ENCODE measurements at places on chromosomes 12 and 14. TPM values are rescaled to one million over a fixed set of nuclear protein-coding genes. Genes with fewer than 3 reads are reported as not detected.
A peak's percentile ranks its signal among the peaks of the same experiment; 100 is the strongest.

Gene TMEM179
- not detected for total RNA-seq

Gene ABCC9
- 3.0 TPM for total RNA-seq

- ATAC-seq = no peak
Measured at GRCh38 chr12:132833341-132833740, 4.7 kb upstream of the GOLGA3 start.

DNA sequence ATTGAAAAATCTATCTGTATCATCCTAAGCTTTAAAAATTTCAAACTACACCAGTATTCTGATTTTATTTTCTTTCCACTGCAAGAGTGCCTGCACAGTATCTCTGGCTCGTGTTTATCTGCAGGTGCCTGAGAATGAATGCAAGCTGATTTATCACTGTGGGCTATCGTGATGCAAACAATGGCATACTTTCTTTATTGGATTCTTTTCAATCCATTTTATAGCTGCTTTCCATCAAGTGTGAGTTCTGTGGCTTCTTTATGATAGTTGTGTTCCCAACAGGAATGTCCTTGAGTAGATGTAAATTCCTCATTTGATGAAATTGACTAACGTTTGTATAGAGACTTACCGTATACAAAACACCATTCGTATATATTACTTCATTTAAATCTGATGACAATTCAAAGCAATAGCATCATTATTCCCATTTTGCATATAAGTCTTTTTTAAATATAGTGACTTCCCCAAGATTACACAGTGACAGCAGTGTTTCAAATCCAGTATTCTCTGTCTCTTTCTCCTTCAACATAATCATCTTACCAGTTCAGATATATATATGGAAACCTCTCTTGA lies 160.3 kb upstream of the ABCD2 start:
- ATAC-seq = no peak

DNA sequence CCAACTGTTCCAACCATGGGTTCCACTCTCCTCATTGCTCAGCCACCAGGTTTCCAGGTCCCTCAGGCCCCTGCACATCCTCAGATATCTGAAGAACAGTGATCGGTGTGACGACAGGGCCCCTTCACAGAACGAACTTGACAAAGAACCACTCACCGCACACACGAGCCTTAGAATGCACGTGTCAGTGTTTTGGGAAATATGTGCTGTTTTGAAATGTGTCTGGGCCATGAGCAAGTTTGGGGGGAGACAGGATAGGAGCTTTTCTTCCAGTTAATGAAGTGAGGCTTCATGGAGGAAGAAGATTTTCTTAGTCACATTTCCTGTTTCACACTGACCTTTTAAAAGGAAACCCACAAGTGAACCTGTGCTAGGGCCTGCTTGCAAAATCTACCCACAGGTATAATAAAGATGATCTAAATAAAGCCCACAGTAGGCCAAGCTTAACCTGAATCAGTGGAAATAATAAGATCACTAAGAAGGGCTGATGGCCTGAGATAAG lies 58.6 kb downstream of the ZFP36L1 start:
- peak; percentile 13 for ATAC-seq

DNA sequence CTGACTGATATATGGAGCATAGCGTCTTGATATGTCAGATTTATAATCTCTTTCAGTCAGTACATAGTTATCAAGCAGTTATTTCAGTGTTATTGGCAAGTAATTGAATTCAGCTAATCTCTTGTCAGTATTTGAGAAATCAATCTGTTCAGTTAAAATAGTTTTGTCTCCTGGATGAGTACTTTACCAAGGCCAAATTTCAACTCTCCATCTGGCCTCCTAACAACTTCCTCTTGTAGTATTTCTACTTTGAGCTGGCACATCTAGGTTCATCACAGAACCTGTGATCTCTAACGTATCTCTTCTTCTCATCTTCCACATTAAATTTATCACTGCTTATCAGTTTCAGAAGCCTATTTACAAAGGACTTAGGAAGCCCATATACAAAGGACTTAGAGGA lies 690.5 kb downstream of the C12orf50 start:
- no peak for ATAC-seq

GRCh38 chr12:94969424-94969823 lies 34.1 kb downstream of the NDUFA12 start:
- ATAC-seq = no peak

DNA sequence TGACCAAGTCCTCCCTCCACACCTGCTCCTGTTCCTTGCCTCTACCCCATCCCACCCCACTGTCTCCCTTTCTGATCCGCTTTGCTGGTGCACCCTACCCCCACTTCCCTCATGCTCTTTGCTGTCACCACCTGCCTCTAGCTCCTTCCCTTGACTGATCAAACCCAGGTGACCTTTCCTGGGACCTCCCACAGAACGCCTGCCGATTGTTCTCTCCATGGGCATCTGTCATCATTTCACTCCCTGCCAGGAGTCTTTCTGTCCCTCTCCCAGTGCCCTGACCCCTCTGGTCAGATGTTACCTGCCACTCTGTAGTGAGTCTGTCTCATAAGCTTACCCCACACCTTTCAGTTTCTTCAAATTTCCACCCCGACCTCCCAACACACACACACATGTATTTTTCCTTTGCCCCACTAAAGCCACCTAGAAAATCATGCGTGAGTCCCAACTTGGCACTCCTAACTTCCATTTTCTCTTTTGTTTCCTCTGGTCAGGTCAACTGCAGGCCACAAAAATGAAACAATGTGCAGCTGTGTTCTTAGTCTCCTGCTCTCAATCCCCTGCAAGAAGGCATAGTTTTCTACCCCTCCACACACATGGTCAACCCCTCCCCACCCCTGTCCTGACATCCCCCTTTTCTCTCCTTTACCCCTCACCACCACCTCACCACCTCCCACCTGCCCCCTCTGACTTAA lies 229.8 kb downstream of the DPF3 start:
- ATAC-seq = no peak

Data from esophagus mucosa (tissue), 1 donor.